ENCODE measurements at places on chromosomes 2 and 18. TPM values are rescaled to one million over a fixed set of nuclear protein-coding genes. Genes with fewer than 3 reads are reported as not detected.

- DNase-seq: no peak
Observed at GRCh38 chr2:161161074-161161706, 962 bp downstream of the TANK start.

DNA sequence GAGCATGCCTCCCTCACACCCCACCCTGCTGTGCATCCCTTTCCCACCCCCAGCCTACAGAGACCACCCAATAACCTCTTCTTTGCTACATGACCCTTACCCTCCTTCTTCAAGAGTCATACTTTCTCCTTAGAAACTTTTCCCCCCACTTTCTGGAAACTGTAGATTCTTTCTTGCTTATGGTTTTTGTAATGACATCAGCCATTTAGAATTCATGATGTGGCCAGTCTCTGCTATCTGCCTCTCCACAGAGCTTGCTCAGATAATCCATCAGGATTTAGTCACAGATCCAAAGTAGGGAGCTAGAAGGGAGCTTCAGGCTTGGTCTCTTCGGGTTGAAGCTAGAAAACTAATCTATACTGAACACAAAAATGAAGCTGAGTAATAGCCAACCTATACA lies 36.5 kb downstream of the GALM start:
- DNase-seq: no peak

DNA sequence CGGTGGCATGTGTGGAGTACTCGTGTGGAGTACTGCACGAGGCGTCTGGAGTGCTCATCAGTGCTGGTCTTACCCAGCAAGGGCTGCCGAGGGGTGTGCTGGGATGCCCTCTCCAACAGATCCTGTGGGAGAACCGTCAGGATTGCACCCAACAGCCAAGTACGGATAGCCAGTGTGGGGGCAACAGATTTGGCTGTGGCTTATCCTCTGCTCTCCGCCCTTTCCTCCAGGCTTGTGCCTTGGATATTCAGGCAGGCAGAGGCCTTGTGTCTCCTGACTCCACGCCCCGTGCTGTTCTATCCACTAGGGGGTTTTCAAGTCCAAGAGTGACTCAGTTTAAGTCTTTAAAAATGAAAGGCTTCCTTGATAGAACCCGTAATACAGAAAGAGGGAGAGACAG lies 321.0 kb upstream of the HS6ST1 start:
- no peak for DNase-seq

AFF3 gene
- 90.9 TPM for total RNA-seq

AP1S3 gene
- total RNA-seq: 6.3 TPM

All from lung (tissue), 17 donors.